ENCODE measurements at places on chromosomes 1 and 21.

DNA sequence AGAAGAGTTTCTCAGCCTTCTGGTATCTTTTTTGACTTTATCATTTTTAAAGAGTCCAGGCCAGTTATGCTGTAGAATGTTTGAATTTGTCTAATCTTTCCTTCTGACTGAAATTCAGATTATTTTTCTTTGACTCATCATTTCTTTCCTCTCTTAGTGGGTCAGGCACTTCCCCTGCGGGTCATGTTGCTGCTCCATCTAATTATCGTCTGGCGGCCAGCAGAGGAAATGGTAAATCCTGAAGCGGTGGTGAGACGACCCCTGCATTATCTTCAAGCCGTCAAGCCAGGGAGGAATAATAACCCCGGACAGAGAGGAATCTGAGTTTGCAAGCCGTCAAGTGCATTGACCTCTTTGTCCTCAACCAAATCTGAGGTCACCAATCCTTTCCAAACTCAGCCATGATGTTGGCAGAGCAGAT, 102.1 kb downstream of the ADSS2 start:
- DNase-seq = no peak

DNA sequence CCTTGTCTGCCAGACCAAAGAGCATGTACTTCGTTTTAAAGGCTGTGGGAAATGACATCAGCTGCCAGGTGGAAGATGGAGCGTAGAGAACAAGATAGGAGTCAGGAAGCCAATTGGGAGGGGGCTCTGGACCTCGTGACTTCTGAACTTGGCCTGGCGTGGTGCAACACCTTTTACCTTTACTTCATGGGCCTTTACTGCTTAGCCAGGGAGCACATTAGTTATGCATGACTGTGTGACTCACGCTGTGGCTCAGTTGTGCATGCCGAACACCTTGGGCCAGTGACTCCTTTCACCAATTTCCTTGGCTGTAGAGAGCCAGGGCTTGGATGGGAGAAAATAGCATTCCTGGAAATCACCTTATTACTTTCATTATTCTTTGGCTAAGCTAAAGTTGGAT, 7.2 kb downstream of the XCL1 start:
- DNase-seq = no peak

DNA sequence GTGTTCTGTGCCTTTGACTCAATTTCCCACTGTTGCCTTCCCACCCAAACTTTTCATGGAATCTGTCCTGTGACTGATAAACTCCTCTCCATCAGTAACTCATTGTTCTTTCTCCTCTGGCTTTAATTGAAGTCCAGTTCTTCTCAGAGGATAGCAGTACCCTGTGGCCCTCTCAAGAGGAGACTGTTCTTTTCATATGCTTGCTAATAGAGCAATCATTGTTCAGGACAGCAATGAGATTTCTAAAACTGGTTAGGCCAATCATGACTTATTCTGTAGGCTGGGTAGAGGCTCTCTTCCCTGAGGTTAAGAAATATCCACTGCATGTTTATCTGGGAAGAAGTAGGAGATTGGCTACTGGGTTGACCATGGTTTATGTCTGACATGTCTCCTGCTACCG, 98.8 kb downstream of the CHD1L start:
- DNase-seq = no peak

- DNase-seq = no peak
These were observed 93.8 kb downstream of the ROR1 start for GRCh38 chr1:63867429-63868176.

DNA sequence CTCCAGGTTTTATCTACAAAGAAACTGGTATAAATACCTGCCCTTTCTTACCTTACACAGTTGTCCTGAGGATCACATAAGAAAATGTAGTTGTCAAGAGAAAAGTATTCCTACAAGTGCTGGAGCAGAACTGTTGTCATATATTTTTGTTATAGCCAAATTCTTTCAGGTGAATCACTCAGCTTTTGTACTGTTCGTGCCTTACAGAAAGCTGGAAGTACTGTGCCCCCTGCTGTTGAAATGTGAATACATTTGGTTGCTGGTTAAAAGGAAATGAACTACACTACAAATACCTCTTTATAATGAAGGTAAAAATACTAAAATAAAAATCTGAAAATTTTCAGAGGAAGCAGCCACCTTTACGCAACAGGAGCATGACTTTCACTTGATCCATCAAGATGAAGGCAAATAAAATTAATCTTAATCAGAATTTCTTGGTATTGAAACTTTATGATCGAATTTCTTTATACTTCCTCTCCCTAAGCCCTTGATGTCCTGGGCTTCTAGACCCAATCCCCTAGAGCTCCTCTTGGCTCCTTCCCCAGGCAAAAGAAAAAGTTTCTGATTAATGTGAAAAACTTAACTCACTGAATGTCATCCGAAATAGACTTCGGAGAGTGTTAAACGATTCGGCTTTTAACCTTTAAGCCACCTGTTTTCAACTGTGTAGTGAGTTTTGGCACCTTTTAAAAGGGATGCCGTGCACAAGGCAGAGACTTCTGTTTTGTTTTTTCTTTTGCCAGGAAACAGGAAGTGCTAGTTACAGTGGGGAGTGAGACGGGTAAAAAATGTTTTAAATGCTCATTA, 12.5 kb downstream of the CHML start:
- DNase-seq = peak; percentile 51

GRCh38 chr1:81032374-81032773, 768.4 kb upstream of the ADGRL2 start:
- DNase-seq = no peak

- no peak for DNase-seq
These were observed 212.1 kb upstream of the PLD5 start for GRCh38 chr1:242736611-242737010.

GRCh38 chr1:31434101-31434871, 21.3 kb downstream of the SERINC2 start:
- no peak for DNase-seq

DNA sequence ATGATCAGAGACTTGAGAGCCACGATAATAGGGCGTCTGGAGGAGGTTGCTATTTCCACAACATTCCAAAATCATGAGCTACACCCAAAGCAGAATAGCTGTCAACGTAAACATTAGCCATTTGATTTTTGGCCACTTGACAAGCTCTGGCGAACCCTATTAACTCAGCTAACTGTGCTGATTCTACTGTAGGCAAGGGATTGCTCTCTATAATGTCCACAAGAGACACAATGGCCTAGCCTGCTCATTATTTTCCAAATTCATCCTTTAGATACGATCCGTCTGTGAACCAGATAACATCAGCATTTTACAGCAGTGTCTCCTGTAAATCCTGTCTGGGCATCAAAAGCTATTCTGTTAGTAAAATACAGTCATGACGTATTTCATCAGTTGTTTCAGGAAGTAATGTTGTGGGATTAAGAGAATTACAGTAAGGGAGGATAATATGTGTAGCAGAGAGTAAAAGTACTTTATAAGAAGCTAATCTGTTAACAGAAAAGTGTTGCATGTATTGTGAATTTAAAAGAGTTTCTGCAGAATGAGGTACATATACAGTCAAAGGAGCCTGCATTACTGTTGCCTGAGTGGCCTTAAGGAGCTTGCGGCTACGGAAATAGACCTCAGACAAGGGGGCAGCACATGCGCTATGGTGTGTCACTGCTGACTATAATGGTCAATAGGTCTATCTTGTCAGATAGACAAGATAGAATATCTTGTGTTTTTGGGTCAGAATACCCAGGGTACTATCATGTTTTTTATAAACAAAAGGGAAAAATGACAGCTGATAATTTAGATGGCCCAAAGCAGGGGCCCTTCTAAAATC, 44.9 kb upstream of the TINAGL1 start:
- DNase-seq = no peak

DNA sequence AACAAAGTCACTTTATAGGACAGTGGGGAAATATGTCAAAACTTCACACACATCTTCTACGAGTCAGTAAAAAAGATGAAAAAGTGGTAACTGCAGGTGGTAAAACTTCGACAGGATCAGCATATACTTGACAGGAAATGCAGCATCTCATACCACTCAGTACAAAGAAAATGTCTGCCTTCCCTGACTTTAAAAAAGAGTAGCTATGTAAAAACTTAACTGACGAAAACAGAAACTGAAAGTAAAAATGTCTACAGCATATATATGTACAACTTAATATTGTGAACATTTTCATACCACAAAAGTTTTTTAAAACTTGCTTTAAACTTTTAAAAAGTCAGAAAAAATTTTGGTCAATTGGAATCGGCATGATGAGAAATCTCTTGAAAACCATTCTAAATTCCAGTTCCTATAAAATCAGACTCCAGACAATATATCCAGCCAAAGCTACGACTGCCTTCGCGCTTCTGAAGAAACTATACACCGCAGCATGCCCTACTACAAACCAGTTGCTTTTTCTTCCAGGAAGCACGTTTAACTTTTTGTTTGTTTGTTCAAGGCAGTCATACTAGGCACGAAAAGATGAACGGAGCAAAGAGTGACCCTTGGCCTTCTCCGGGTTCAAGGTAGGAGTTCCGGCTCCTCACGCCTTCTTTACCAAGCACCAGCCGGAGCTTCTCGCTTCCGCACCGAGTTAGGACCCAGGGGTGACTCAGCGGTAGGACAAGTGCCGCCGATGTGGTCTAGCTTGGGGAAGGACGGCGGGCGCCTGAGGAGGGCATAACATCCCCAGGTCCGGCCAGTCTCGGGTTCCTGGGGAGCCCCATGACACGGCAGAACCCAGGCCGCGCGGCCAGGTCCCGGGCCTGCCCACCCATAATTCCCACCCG, 612 bp downstream of the PSMA5 start:
- peak; percentile 57 for DNase-seq

DNA sequence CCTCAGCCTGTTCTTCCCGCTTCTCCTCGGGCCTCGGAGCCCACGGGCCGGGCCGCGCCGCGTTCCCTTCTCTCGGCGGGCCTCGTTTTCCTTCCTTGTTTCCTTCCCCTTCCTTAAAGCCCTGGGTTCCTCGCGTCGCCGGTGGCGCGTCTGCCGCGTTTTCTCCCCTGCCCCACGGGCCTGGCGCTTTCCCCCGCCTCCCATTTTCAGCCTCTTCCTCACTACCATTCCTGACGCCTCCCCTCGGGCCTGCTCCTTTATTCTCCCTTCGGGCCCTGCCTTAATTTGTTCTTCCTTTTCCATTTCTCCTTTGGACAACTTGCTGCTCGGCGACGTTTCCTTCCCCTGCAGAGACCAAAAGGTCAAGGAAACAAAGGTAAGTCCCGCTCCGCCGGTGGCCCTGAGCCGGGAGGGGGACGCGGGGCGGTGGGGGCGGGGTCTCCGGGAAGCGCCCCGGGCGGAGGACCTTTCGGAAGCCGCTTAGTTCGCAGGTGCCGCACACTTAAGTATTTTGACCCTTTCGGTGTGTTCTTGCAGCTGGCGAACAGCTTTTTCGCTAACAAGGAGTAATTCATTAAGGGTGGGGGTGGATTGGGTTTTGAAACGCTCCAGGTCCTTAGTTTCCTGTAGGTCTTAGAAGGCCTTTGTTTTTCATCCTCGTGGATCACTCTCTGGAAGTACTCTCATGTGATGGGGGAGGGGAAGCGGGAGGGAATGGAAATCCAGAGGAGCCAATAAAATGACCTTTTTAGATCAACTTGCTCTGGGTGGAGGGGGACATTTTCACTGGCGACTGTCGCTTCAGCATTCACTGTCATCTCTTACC, 780 bp downstream of the YTHDF2 start:
- DNase-seq = peak; percentile 50

DNA sequence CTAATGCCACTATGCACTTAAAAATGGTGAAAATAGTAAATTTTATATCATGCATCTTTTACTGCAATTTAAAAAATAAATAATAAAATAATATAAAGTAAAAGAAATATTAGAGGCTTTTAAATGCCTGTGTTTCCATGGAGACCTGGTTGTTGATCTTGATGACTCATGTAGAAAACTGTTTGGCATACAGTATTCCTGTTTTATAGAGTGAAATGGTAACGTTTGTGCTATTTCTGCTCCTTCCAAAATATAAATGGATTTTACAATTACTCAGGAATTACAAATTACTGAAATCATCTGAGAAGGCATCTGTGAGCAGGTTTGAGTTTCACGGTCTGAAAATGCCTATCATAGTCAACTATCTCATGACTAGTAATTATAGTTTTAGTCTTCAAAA, 98.4 kb upstream of the USP25 start:
- no peak for DNase-seq

DNA sequence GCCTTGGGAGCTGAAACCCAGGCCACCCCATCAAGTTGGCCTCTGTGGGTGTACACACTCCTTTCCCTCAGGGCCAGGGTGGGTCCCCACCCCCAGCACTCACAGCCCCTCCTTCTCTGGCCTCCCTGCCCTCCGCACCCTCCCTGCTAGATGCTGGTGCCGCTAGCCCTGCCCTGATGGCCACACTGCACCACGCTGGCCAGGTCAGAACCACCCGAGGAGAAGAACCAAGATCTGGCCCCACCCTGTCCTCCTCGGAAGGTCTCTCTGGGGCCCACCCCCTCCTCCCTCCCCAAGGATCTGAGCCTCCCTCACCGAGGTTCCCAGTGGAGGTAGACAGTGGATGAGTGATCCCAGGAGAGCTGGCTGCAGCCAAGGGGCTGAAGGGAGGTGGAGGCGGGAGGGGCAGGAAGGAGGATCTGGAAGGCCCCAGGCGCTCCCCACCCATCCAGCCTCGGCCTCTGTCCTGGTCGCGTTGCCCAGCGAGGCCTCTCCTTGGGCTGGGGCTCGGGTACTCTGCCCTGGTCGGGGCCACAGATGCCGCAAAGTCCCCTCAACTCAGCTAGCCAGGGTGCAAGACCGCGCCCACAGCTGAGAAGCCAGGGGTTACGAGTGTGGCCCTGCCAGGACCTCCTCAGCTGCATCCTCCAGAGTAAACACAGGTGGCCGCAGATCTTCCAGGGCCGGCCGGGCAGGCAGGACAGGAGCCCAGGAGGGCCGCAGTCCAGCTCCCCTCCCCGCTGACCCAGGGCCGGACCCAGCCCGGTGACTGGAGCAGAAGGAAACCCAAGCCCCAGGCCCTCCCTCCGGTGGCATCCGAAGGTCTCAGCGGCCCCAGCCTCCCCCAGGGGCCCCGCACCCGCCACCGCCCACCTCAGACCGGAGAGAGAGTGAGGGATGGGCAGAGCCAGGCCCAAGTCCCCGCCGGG, 5.2 kb downstream of the B3GALT6 start:
- no peak for DNase-seq

DNA sequence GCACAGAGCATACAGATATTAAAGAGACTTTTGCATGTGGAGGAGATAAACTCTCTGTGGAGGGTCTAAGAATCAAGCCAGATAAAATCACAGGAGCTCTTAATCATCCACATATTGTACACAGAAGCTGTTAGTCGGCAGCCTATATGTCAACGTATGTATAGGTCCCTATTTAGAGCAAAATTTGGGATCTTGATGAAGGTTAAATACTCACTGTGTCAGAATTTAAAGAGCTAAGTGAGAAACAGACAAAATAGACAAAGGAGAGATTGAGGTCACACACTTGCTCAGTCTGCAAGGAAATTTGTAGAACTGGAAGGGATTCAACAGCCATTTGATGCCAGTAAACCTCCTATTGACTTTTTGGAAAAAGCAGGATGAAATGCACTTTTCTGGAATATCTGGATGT, 4.1 kb upstream of the IRF2BP2 start:
- no peak for DNase-seq

Measured in activated CD4-positive, alpha-beta T cell treated with anti-CD3 and anti-CD28 coated beads for 4 hours (primary cell).